ENCODE measurements at places on chromosomes 1 and 21.

DNA sequence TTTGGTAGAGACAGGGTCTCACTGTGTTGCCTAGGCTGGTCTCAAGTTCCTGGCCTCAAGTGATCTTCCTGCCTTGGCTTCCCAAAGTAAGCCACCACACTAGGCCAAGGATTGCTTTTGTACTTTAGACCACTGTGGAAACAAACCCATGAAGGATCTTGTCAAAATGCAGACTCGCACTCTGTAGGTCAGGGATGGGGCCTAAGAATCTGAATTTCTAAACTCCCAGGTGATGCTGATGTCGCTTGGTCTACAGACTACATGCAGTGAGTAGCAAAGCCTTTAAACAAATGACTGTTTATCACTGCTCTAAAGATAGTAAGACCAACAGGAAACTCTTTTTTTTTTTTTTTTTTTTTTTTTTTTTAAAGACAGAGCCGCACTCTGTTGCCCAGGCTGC is 54.1 kb upstream of the MUTYH start:
- DNase-seq, result no peak

- DNase-seq, result peak; percentile 79
Observed at GRCh38 chr1:85201340-85202091, 700 bp upstream of the SYDE2 start.

DNA sequence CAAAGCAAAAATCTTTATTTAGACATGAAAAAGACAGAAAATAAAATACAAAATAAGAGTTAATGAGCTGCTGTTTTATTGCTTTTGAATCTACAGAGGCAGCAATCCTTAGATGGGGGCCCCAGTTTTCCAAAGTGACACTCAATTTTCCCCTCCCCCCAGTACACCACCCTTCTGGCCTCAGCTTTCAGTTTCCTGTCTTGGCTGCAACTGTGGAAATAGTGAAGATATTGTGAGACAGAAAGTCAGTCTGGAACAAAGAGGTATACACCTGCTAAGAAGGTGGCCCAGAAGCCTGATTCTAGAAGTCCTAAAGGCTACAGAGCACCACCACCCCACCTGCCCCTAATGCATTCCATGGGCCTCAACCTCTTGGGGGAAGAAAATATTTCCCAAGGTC is 1.1 kb upstream of the MTMR11 start:
- DNase-seq, result no peak

- DNase-seq, result no peak
Observed at GRCh38 chr1:70628973-70629372, 217.9 kb downstream of the CTH start.

GRCh38 chr1:199404976-199405375 is 622.5 kb upstream of the NR5A2 start:
- DNase-seq, result peak; percentile 87

GRCh38 chr21:37783016-37783415 is 133.2 kb downstream of the KCNJ6 start:
- peak; percentile 74 for DNase-seq

GRCh38 chr1:99643021-99643779 is 2.7 kb upstream of the PALMD start:
- peak; percentile 86 for DNase-seq

All from fibroblast of skin of back (primary cell).